ENCODE measurements at places on chromosomes 5 and 9.

DNA sequence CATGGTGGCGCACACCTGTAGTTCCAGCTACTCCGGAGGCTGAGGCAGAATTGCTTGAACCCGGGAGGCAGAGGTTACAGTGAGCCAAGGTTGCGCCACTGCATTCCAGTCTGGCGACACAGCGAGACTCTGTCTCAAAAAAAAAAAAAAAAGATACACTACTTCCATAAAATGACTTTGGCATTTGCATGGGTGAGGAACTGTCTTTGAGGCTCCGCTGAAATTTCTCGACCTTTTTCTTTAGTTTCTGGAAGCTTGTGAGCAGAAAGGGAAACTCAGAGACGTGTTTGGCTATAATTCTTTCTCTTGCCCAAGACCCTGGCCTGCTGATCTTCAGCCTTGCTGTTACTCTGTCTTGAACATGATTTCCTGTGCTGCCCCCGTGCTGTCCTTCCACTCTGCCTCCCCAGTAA lies 37.3 kb downstream of the SPIN1 start:
- no peak for DNase-seq

DNA sequence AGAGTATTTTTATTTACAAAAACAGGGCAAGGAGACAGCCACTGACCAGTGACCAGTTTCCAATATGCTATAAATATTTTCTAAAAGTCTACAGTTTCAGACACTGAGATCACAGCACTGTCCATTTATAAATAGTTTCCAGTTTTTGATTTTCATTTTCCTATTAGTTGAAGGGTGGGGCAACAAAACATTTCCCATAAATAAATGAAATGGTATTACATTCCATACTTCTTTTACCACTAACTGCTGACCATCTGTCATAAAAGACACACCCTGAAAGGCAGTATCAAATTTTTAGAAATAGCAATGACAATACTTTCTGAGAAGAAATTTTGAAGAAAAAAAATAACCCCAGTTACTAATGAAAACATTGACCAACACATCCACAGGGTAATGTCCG lies 126.7 kb downstream of the ARSB start:
- DNase-seq, result no peak

- DNase-seq, result no peak
Measured at GRCh38 chr5:55410845-55411244, 103.1 kb downstream of the MTREX start.

GRCh38 chr5:171010816-171011215 lies 149.0 kb downstream of the RANBP17 start:
- no peak for DNase-seq

DNA sequence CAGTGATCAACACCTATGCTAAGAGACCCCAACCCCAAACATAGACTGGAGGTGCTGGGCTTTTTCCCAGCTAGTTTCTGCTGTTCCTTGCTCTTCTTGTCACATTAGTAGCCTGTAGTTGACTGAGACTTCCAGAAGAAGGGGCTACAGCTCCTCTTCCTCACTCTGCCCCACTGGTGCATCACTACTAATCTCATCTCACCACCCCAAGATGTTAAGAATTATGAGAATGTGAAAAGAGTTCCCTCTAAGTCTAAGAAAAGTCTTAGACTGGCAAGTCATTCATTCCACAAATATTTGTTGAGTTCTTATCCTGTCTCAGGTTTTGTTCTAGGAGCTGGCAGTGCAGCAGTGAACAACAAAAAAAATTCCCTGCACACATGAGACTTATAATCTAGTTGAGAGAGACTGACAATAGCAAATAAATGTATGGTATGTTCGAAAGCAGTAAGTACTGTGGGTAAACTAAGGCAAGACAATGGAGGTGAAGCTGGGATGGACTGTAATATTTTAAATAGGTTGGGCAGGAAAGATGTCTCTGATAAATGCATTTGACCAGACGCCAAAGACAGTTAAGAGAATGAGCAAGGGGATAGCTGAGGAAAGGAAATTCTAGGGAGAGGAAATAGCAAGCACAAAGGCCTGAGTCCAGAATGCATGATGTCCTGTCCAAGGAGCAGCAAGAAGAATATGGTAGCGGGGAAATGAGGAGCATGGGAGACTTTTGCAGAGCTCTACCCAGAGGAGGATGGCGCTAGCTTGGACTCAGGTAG lies 92.3 kb downstream of the PTCD2 start:
- no peak for DNase-seq

DNA sequence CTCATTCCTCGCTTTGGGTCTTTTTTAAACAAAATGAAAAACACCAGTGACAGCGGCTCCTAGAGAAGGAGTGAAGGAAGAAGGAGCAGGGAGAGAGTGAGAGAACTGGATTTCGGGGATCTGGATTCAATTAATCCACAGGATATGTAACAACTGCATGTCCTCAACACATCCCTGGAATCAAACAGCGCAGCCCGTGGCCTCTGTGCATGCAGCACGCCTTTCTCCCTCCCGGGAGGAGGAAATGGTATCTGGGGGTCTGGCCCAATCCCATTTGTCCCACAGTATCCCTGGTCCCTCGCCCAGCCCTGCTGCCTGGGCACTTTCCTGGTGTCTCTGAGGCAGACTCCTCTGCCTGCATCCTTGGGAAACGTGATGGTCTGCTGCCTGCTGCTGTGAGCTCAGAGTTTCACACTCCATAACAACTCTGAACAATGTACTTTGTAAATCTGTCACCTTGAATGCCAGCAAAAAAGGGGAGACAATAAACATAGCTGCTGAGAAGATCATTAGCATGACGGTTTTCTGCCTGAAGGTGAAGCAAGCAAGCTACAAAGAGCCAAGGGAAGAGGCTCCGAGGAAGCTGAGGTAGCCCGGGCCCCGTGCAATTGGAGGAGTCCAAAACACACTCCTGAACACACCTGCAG lies 56.1 kb downstream of the PTCH1 start:
- no peak for DNase-seq

DNA sequence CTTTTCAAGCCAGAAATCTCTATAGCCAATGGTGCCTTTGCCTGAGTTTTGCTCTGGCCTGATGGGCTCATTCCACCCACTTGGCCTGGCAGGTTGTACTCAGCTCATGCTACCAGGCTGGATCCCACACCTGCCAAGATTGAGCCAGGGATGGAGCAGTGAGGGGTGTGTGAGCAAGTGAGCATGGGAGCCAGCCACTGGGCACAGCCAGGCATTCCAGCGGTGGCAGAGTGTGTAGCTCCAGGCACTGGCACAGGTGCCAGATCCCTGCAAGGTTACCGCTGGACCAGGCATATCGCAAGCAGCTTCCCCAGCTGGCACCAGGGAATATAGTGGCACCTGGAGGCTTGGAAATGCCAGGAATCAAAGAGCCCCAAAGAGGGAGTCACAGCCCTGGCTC lies 2395.6 kb upstream of the C9orf72 start:
- DNase-seq, result no peak
